Fibroblast of skin of back (primary cell): ENCODE measurements at places on chromosomes 1 and 21.

DNA sequence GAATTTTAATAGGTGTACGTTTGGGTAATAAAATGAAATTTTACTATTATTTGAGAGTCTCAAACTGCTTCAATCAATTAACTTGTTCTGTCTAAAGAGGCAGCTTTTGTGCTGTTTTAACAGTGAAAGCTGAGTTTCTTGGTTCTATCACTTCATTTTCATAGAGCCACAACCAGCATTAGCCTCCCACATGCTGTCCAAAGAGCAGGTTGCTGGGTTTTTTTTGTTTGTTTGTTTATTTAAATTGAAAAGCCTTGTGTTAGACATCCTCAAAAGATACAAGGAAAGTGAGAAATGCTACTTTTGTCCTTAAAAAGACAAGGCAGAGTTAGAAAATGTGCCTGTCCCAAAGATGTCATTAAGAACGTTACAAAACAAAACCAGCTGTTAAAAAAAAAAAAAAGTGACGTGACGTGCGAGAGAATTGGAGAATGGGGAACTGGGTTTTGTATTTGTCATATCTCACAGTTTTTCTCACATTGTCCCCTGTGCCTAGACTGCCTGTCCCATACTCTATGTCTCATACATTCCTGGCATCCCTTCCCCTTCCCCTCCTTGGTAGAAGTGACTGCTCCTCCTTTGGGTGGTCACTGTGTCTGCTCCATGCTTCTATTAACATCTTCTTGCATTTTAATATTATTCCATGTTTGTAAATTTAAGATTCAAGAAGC is 63.1 kb upstream of the CD34 start:
- DNase-seq, result no peak

GRCh38 chr21:34609933-34610549 is 4.9 kb downstream of the RCAN1 start:
- DNase-seq, result no peak

DNA sequence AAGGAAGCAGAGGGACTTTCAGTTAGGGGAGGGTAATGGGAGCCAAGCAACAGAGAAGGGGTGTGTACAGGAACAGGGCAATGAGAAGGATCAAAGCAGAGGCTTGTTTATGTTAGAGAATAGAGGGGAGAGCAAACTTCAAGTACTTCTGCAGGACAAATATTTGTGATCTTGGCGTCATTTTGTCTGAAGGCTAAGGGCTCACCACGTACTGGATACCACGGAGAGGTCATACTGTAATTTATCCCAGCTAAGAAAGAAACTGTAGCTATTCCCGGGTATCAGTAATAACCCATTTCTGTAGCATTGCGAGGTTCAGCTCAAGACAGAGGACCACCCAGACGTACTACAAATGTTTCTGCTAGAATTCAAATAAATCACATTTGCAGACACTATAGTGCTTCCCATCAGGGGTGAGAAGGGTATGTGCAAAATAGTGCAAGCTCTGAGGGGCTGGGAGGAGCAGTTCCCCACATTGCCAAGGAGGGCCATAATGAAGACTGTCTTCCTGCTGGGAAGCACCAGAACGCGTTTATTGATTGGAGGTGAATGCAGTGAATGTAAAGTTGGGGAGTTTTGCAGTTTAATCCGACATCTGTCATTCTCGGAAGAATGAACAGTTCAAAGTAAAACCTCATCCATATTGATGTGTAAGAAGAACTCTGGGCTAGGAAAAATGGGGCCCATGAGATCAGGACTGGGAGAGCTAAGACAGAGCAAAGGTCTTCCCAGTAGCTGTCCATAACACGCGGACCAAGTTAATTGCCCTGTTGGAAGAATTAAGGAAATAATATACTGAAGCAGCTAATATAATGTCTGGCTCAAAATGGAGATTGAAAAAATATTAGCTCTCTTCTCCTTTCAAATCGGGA is 136.9 kb downstream of the RWDD3 start:
- DNase-seq, result no peak

GRCh38 chr1:225808136-225808535 is 1.8 kb upstream of the EPHX1 start:
- DNase-seq, result no peak

DNA sequence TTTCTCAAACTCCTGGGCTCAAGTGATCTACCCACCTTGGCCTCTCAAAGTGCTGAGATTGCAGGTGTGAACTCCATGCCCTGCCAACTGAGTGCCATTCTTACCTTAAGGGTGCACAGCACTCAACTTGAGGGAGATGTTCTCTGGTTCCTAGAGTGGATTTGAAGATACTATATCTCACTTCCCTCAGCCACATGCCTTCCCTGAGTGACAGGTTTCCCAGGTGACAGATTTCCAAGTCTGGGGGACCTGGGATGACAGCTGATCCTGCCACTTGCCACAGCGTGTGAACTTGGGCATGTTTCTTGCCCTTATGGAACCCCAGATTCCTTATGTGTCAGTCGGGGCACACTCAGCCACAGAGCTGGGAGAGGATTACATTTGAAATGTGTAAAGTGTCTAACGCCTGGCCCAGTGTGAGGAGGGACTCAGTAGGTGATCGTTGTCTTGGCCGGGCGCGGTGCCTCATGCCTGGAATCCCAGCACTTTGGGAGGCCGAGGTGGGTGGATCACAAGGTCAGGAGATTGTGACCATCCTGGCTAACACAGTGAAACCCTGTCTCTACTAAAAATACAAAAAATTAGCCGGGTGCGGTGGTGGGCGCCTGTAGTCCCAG is 29.6 kb upstream of the BTG2 start:
- DNase-seq, result no peak

DNA sequence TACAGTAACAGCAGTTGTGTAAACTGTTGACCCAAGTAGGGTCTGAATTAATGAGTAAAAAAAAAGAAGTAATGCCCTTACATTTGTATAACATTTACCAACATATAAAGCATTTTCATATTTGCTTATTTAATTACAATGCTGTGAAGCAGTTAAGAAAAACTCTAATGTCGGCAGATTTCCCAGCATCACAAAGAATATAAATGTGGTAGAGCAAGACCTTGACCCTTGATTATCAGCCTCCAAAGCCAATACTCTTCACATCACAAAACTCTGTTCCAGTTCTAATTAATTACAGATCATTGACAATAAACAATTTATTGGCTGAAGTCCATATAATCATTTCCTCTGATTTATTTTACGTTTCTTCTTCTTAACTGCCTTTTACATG is 130.2 kb downstream of the DUSP10 start:
- no peak for DNase-seq

- DNase-seq, result peak; percentile 98
Observed at GRCh38 chr1:198657550-198658064, 18.8 kb downstream of the PTPRC start.

DNA sequence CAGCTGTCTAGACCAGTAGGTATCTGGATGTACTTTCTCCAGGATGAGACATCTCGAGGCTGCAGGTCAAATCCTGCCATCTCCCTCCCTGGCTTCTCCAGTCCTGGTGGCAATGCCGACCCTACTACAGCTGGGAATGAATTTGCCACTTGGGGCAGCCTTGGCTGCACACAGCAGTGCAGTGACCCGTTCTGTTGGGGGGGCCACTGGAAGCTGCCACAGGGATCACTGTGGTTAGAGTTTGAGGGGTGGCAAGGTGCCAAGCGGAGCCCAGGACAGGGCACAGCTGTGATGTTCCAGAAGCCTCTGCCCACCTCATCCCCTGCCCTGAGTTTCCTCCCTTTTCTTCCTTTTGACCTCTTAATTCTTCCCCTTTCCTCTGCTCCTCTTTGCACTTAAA is 17.1 kb downstream of the COL6A2 start:
- no peak for DNase-seq

- DNase-seq, result no peak
Observed at GRCh38 chr1:83776913-83777757, 221.8 kb downstream of the TTLL7 start.

- DNase-seq, result no peak
Observed at GRCh38 chr1:114490274-114490693, 20.7 kb downstream of the TRIM33 start.

- DNase-seq, result no peak
Observed at GRCh38 chr1:77405186-77405585, 123.4 kb downstream of the AK5 start.

- no peak for DNase-seq
Observed at GRCh38 chr1:86184426-86184825, 27.9 kb upstream of the COL24A1 start.

GRCh38 chr1:246417813-246418564 is 89.1 kb downstream of the SMYD3 start:
- no peak for DNase-seq

DNA sequence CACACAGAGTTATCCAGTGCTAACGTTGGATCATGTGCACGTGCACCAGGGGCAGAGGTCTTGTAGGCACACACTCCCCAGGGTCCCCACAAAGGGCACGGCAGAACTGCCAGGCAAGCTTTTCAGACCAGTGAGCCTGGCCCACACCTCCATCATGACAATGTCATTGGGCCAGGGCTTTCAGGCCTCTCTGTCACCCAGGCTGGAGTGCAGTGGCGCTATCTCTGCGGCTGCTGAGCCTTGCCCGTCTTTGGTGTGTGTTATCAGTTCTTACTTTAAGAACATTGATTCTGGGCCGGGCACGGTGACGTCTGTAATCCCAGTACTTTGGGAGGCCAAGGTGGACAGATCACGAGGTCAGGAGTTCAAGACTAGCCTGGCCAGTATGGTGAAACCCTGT is 44.2 kb downstream of the PKNOX1 start:
- no peak for DNase-seq

DNA sequence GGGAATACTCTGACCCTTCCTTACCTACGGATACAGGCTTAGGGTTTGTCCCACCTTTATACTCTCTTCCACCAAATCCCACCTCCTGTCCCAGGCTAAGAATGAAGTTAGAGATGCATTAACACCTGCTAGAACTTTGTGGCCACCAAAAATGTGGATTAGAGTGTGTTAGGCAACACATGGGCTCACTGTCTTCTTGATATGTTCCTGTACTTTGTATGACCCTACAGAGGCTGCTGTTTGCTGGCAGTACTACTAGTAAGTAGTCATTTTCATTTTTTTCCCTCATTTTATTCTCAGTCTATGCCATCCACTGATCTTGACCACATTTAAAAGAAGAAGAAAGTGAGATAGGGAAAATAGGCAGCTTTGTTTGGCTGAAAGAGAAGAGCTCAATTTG is 21.0 kb upstream of the TMEM39B start:
- no peak for DNase-seq

GRCh38 chr1:203147376-203147775 is 19.9 kb downstream of the ADORA1 start:
- DNase-seq, result no peak

DNA sequence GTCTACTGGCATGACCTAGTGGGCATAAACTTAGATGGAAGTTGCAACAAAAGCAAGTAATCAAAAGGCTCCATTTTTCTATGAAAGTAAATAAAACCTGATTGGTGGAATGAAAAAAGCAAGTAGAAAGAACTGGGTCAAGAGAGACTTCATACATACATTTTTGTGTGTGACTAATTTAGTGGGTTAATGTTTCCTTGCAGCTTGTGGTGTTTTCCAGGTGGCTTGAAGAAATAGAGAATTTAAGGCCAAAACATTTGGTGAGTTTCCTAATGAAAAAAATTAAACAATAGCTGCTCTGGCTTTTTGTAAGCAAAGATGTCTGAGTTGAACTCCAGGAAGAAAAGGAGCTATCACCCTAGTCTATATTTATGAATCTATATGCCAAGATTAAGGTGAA is 71.0 kb downstream of the ZC3H11B start:
- DNase-seq, result no peak

GRCh38 chr1:118340928-118341910 is 156.2 kb upstream of the SPAG17 start:
- peak; percentile 53 for DNase-seq

DNA sequence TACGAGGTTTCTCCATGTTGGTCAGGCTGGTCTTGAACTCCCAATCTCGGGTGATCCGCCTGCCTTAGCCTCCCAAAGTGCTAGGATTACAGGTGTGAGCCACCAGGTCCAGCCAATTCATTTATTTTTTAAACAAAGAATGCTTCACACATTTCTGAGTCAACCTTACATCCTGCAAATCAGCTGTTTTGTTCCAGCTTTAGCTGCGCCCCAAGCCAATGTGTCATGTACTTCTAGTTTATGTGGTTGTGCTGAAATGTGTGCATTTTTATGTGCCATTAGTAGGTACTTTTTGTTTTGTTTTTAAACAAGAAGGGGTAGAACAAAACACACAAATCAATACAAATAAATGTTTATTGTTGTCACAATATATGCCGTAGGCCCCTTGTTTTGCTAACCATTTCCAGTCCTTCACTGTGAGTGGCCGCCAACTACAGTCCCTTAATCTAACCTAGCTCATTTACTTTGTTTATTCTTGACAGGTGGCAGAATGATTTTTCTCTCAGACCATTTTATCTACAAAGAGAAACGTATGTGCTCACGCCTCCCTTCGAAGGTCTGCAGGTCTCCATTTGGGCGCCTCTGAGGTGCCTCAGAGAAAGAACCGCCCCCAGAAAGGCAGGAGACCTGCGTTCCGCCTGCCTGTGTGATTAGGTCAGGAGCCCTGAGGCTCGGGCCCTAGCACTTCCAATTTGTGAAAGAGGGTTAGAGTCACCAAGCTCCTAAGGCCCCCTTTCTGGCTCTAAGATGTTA is 2.8 kb upstream of the CASQ2 start:
- no peak for DNase-seq

GRCh38 chr1:238138059-238138626 is 247.4 kb upstream of the ZP4 start:
- DNase-seq, result no peak

GRCh38 chr1:220810179-220810653 is 23.5 kb downstream of the MTARC1 start:
- peak; percentile 74 for DNase-seq

- no peak for DNase-seq
Observed at GRCh38 chr1:100397681-100398080, 45.4 kb downstream of the CDC14A start.

DNA sequence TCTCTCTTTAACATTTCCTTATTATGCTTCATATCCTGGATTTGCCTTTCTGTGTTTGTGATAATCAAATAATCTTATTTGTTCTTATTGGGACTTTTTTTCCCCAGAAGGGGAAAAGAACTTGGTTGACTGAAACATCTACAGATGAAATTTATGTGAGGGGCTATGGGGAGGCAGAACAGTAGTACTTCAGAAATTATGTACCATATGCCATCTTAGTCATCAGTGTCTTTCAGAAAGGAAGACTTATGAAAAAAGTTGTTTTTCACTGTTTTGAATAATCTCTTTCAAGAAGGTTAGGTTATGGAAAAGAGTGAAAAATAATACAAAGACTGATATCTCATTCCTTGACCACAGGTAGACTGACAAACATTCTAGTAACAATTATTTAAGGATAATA is 30.2 kb upstream of the TRAF5 start:
- DNase-seq, result no peak

- DNase-seq, result no peak
Observed at GRCh38 chr1:205589618-205590456, 42.0 kb downstream of the ELK4 start.
